ENCODE measurements at places on chromosomes 13 and 19.
A peak's percentile ranks its signal among the peaks of the same experiment; 100 is the strongest.

DNA sequence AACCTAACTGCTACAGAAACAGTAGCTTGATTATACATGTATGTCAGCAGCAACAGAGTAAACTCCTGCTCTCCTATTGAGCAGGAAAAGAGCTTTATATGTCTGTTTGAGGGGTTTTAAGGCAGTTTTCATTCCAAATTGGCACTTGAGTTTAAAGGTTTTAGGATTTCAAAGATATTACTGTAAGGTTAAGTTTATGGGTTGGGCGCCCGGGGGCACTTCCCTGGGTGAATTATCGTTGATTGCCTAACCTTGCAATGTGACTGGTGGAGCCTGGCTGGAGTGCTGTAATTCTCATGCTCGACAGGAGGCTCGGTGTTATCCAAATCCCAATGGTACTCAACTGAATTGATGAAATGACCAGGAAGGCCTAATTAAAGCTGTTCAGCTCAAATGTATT is 1586.1 kb downstream of the OLFM4 start:
- DNase-seq: no peak

- DNase-seq: peak; percentile 20
These were observed 162.7 kb downstream of the TBC1D4 start for GRCh38 chr13:75319254-75319653.

- no peak for DNase-seq
These were observed 283.8 kb upstream of the TSHZ3 start for GRCh38 chr19:31633014-31633413.

GRCh38 chr13:114222461-114222968 is 12.2 kb upstream of the CDC16 start:
- no peak for DNase-seq

- no peak for DNase-seq
These were observed 180.5 kb downstream of the EFNB2 start for GRCh38 chr13:106354961-106355360.

GRCh38 chr13:30466358-30466714 is 600 bp upstream of the HMGB1 start:
- no peak for DNase-seq

GRCh38 chr19:40807147-40808020 is 8.4 kb downstream of the EGLN2 start:
- DNase-seq: no peak

- DNase-seq: no peak
These were observed 7.6 kb upstream of the POP4 start for GRCh38 chr19:29598496-29598895.

DNA sequence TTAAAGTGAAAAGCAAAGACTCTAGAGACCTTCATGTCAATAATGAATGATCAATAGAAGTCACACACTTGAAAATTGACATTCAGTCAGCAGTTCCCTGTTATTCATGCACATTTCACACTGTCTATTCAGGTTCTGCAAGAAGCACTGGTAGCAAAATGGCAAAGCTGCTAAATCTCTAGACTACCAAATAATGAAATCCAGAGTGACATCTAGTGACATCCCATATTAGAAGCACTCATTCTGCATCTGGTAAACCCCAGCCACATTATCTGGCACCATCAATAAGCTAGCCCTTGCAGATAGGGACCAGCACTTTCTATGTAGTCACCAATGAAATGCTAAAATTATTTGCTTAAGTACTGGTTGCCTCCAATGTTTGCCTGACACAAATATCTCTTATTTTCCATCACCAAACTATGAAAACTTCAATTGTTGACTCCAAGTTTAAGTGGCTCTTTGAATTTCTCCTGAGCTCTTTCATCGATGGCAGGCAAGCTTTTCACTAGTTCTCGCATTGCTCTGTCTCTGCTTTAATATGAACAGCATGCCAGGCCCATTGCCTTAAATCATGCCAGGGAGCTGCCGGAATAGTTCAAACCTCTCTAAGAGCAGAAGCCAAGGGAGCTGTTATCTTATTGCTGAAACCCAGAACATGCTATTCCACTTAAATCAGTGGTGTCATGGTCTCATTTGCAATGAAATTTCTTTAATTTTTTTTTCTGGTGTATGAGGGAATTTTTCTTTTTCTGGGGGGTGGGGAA is 409.9 kb downstream of the MZT1 start:
- no peak for DNase-seq

GRCh38 chr19:5665781-5666513 is 14.4 kb downstream of the MICOS13 start:
- no peak for DNase-seq

DNA sequence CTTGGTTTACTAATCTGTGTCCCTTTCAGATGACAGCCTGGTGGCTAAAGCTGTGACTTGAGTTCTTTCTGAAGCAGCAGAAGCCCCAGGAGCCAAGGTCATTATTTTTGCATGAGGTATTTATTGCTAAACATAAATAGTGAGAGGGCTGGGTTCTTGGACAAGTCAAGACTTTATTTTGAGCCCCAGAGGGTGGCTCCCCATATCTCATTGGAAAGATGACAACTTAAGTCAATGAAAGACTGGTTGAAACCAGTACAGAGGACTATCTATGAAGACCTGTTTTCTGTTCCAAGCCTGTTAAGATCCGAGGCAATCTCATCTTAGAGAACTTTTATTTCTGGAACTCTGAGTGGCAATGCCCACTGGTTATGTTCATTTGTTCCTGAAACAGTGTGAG is 14.4 kb upstream of the ERICH6B start:
- no peak for DNase-seq

DNA sequence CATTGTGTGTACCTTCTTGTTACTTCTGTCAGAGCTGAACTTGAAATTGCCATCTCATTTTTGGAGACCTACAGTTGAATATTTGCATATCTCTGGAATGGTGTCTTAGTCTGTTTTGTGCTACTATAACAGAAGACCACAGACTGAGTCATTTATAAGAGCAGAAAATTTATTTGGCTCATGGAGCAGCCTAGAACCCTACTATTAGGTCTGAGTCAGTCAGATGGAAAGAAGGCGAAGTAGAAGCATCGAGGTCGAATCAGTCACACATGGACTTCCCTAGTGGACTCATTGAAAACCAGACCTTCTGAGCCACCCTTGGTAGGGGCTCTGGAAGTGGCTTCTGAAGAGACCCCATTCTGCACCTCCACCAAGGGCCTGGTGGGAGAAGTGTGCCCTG is 33.9 kb upstream of the TPT1 start:
- DNase-seq: no peak

DNA sequence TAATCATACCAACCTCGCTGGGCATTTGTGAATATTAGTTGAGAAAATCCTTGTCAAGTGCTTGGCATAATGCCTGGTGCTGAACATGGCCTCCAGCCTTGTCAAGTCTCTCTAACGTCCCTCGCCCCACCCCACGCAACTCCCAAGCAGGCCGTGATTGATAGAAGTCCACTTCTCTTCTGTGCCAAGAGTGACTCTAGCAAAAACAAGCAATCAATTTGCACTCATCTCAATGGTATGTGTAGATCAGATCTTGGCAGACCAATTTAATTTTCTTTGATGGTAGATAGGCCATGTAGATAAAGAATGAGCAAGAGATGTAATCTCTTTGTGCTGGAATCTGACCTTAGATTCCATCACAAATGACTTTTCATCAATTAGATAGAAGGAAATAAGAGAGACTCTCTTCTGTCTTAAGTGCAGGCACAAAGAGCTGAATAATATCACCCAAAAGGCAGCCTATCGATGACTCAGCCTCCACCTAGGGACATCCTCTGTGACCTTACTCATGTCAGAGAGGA is 31.0 kb upstream of the KATNAL1 start:
- DNase-seq: no peak

DNA sequence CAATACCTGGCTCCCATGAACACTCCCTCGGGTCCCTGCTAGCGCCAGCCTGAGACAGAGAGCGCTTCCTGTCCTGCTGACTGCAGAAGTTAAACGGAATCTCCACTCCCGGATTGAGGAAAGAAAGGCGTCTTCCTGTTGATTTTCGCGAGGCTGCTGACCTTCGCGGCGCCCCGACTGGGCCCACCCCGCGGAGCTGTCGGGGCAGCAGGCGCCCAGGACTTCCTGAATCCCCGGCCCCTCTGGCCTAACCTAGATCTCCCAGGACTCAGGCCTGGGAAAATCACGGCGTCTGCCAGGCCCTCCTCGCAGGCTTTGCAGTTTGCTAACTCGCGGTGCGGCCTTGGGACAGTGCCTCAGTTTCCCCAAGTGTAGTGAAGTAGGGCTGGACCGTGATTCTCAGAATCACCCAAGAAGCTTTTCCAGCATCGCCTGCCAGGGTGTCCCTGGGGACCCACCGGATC is 108.8 kb downstream of the KCTD15 start:
- no peak for DNase-seq

DNA sequence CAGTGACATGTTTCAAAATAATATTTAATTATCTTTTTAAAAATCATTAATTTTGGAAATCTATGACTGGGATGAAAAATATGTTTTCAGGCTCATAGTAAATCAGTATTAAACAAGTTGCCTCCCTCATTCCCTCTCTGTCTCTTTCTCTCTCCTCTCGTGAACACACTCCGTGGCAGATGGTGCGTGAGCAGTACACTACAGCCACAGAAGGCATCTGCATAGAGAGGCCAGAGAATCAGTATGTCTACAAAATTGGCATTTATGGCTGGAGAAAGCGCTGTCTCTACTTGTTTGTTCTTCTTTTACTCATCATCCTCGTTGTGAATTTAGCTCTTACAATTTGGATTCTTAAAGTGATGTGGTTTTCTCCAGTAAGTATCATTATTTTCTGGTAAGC is 22.7 kb downstream of the SGCG start:
- DNase-seq: no peak
